Stimulated activated CD8-positive, alpha-beta memory T cell treated with anti-CD3 and anti-CD28 coated beads, Interleukin-4, amount 100 ng/mL, for 48 hours (primary cell): ENCODE measurements at places on chromosomes 7 and 10.

- peak; percentile 30 for DNase-seq
These were observed 54.5 kb downstream of the RAB18 start for GRCh38 chr10:27558612-27559020.

GRCh38 chr7:102306916-102307677 is 20.4 kb downstream of the SH2B2 start:
- DNase-seq = peak; percentile 55

DNA sequence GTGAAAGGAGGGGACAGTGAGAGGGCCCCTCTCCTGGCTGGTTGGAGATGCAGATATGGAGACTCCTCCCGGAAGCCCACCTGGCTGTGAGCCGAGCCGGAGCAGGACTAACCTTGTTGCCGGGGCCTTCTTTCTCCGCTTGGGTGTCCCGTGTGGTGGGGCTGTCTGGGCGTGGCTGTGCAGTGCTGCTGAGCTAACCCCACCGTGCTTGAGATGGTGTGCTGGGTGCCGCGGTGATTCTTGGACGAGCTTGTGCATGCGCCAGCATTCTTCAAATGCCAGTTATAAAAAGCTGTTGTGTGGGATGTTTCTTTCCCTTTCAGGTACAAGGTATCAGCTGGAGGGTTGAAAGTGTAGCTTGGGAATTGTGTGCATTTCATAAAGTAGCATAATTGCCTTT is 48.8 kb downstream of the DAGLB start:
- no peak for DNase-seq

DNA sequence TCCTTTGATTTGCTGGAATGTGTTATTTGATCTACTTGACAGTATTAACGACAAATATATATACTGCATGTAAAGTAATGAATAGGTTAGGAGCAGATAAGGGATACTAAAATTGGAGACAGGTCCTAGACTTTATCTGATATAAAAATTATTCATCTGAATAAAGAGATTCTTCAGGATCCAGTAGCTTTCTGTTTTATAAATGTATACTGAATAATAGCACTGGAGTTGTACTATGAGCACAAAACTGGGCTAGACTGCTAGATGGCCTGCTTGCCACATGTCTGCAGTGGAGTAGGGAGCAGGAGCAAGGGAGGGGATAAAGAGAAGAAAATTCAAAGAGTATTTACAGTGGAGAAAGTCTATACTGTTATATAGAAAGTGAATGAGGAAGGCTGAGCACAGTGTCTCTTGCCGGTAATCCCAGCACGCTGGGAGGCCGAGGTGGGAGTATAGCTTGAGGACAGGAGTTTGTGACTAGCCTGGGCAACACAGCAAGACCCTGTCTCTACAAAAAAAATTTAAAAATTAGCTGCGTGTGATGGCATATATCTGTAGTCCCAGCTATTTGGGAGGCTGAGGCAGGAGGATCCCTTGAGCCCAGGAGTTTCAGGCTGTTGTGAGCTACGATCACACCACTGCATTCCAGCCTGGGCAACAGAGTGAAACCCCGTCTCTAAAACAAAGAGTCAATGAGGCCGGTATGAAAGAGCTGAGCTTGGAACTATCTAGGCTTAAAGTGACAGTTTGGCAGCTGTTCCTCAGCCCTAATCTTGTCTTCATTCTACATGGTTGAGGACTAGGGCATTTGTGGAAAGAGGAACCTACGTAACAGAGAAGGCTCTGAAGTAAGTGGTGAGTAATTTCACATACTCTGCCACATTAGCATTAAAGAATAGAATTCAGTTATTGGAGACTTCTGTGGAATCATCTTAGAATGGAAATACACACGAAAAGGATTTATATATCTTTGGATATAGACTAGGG is 41.8 kb downstream of the CD36 start:
- DNase-seq = no peak

GRCh38 chr7:37944737-37945054 is 24.3 kb downstream of the EPDR1 start:
- DNase-seq = no peak

GRCh38 chr10:71393841-71394475 is 2.8 kb upstream of the CDH23 start:
- DNase-seq = peak; percentile 14

DNA sequence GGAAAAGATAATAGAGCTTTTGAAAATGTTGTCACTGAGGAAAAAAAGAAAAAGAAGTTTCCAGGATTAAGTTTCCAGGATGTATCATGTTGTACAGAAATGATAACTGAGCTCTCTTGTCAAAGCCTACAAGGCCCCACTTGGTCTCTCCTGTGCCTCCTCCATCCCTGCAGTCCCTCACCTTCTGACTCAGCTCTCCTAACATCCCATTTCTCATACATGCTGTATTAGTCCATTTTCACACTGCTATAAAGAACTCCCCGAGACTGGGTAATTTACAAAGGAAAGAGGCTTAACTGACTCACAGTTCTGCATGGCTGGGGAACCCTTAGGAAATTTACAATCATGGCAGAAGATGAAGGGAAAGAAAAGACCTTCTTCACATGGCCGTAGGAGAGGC is 3.8 kb upstream of the DGKI start:
- DNase-seq = no peak

DNA sequence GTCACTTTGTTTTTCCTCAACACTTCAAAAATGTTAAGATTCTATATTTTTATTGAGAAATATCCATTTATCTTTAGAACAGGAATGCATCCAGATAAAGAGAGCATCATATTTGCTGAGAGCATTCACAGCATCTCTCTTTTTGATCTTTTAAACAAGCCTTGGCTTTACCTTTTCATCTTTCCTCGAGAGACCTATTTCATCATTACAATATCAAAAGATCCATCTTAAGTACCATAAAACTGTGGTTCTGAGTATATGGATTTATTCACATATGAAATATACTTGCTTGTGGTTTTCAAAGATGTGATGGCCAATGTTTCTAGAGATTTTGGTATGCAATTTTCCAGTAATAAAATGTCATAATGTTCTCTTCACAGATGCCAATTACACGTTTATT is 1140.9 kb downstream of the GATA3 start:
- no peak for DNase-seq

DNA sequence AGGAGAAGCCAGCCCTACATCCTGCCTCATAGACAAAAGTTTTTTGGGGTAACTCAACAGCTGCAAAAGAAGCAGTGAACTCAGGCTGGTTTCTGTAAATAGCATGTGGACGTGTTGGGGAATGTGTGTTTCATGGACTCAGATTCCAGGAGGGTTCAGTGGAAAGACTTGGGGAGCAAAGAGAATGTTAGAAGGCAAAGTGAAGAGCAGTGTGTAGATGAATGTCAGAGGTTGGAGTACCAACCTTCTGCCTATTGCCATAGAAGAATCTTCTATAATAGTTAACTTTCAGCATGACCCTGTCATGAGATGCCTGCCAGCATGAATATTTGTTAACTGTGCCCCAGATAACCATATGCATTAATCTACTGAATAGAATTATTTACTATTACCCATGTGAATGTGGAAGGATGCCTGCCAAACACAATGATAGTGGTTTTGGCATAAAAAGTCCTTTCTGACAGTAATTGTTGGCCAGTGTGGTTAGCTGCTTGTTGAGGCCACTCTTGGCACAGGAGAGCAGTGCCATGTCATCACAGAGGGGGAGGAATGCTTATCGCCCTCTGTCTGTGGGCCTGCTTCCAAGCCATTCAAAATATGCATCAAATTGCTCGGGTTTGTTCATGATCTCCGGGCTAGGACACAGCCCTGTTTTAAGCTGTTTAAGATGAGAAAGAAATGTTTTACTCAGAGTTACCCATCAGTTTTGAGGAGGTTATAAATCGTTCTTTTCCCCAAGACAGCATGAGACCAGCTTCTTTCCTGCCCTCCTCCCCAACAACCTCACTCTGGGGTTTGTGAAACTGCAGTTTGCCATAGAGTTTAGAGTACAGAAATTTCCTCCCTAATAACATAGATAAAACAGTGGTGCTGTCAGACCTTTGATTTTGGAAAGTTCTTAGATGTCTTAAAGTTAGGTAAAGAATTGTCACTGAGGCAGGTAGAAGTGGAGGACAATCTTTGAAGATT is 165.3 kb downstream of the WNT2 start:
- DNase-seq = no peak

DNA sequence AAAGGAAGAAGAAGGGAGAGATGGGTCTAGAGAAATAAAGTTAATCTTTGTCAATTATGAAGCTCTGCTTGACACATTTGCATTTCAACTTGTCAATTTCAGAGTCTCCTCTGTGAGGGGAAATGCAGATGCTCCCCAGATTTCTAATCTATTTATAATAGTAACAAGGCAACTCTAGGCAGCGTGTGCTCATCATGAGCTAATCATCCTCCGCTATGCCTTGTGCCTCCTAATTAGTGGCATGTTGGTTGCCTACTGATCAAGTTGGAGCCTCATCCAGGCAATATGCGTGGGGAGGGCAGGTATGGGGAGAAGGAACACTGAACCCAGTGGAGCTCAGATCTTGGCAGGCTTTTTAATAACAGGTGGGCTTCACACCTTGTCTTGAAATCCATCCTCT is 628.6 kb downstream of the SORCS3 start:
- no peak for DNase-seq

GRCh38 chr10:14665304-14665703 is 109.4 kb downstream of the FAM107B start:
- DNase-seq = no peak

- no peak for DNase-seq
These were observed 452.7 kb downstream of the DPP6 start for GRCh38 chr7:154504918-154505317.

DNA sequence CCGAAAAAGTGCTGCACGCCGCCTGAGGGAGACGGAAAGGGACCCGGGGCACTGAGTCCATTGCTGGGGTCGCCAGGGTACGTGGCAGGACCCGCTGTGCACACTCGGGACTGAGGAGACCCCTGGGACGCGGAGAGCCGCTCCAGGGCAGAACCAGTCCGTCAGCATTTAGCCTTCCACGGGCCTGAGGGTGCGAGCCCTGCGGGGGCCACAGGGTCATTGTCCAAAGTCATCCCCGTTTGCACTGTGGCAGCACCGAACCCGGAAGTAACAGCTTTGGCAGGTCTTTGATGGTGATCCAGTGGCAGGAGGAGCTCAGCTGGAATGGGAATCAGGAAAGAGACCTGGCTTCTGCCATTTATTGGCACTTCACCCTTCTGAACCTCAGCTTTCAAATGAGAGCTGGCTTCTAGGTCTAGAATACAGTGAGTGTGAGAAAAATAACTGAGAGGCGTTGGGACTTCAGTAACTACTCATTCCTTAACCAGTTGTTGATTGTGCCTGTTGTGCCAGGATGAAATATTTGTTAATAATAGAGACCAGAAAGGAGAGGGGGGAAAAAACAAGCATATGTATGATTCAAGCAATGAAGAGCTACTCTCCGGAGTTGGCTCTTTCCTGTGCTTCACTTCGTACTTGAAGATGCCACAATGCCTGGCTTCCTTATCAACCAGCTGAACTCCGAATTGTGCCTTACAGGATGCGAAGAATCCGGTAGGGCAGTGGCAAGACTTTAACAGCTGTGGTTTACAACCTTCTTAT is 811 bp upstream of the ARHGAP12 start:
- DNase-seq = peak; percentile 50

DNA sequence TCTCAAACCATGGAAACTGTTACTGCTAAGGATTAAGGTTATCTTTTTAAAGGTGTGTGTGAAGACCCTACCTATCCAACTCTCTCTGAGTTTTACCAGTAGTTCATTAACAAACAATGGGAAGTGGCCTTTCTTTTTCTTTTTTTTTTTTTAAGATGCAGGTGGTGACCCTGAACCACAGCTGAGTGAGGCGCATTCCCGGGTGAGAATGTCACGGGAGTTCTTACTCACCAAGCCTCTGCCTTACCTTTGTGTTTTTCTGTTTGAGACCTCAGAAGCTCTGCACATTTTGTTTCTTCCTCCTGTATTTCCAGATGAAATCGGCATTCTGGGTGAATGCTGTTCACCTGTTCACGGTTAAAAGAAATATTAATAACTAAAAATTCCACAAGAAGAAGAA is 2.5 kb downstream of the VIPR2 start:
- DNase-seq = no peak

DNA sequence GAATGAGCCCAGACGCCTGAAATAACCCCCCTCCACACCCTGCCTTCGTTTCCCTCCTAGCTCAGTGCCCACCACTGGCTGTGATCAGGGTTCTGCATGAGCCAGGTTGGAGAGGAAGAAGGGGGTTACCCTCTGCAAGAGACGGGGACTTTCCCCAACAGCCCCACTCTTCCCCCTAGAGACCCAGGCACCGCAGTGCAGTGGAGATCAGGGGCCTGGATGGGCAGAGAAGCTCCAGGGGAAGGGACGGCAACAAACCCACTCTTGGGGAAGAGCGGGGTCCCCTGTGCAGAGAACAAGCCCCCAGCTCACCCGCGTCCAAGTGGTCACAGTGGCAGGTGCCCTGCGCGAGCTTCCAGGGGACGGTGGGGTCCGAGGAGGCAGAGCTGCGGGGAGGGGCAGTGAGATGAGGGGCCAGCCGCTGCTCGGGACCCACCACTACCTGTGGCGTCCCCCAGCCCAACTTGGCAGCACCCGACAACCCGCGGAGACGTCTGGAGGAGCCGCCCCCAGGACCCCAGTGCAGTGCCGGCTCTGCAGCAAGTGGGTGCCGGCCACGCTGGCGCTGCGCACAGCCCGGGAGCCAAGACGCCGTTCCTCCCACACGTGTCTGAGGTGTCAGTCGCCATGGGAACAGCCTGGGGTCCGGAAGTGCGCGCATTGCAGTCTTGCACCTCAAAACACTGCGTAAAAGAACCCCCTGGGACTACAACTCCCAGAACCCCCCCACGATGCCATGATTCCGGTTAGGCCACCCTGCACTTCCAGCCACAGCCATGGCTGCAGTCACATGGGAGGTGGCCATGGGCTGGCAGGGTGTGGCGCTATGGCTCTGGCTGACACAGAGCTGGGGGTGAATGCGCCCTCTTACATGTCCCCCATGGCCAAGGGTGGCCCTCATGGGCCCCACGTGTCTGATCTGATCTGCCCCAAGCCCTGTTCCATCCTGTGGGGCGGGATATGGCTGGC is 45.8 kb upstream of the WIPI2 start:
- peak; percentile 66 for DNase-seq

GRCh38 chr7:150412518-150413488 is 33.7 kb downstream of the ZNF775 start:
- DNase-seq = no peak

- no peak for DNase-seq
These were observed 152.4 kb upstream of the ADCY1 start for GRCh38 chr7:45421806-45422205.

- DNase-seq = no peak
These were observed 30.1 kb downstream of the CNNM2 start for GRCh38 chr10:102948176-102948575.

- DNase-seq = no peak
These were observed 353.6 kb upstream of the AUTS2 start for GRCh38 chr7:69244701-69245100.

GRCh38 chr7:50677638-50677996 is 105.1 kb downstream of the GRB10 start:
- no peak for DNase-seq

- peak; percentile 65 for DNase-seq
These were observed 79.0 kb upstream of the PLXNA4 start for GRCh38 chr7:132655131-132655727.
